ENCODE measurements at places on chromosomes 2 and 18.
A peak's percentile ranks its signal among the peaks of the same experiment; 100 is the strongest.

- DNase-seq = peak; percentile 47
Observed at GRCh38 chr2:43519643-43520221, 76.1 kb downstream of the THADA start.

DNA sequence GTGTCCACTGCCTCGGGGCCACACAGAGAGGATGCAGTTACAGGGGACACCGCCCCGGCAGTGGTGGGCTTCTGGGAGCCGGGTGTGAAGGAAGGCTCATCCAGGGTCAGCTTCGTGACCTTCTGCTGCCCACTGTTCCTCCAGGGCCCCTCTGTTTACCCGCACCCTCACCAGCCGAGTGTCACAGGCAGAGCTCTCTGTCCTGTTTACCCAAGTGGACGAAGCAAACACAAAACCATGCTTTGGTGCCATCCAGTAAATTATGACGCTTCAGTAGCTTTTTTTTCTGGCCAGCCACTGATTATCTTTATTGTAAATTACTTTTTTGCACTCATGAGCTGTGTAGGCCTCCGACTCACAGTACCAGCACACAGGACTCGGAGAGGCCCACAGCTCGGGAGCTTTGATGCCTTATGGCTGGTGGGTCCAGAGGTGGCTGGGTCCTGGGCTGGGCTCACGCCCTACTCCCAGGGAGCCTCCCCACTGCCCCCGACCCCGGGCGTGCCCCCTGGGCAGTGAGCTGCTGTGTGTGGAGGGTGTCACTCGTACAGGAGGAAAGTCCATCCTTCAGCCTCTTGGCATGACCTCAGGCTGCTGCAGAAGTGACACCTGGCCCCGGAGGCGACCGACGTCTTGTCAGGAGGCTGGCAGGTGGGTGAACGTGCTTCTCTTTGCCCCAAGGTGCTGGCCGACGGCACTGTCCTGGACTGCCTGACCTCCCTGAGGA is 9.8 kb downstream of the D2HGDH start:
- no peak for DNase-seq

DNA sequence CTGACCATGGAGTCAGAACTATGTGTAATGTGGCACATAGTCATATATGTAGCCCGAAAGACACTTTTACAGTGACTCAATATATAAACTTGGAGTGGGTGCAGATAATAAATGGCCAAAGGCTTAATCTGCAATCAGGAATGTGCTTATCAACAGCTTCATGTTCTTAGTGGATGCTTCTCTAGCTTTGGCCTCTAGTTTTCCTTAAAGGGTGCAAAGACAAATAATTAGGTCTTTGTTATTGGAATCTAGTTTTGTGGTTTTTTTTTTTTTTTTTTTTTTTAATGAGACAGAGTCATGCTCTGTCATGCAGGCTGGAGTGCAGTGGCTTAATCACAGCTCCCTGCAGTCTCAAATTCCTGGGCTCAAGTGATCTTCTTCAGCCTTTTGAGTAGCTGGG is 625.6 kb downstream of the EPHA4 start:
- no peak for DNase-seq

DNA sequence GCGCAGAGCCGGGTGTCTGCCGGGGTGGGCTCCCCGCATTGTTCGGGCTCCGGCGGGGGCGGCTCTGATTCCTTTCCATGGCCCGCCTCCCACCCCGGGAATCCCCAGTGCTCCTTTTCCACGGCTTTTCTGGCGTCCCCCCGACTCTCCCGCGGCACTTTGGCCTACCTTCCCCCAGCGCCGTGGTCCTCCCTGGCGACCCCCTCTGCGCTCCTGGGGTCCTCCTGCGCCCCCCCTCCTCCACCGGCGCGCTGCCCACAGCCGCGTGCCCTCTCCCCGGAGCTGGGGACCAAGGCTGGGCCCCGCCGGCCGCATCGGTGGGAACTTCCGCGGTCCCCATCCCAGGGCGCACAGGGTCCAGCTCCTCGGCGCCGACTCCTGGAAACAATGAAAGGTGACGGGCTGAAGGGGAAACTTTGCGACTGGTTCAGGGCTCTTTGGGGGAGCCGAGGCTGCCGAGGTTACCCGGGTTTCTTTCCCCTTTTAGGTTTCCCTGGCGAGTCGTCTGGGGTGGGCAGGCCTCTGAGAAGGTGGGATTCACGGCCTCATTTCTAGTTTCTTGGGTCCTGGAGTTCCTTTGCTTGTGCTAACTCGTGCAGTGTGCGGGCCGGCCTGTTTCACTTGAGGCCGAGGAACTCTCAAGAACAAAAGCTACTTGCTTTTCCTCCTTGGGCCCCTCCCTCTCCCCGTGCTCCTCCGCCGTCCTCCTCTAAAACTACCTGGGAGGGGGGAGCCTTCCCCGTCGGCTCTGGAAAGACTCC is 2.2 kb downstream of the TGIF1 start:
- DNase-seq = peak; percentile 64

DNA sequence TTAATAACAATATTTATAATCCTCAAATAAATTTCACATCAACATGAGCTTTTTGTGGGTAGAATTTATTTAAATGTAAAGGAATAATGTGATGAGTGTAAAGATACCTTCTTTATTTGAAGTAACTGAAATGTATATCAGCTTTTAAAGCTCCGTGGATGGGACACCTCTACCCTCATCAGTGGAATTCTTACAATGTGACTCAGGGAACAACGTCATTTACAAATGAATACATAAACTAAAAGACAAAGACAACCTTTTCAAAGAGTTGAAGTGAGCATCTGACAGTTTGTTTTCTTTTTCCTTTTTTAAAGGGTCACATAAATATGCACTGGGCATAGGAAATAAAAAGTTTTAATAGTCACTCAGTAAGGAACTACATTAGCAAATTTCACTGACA is 1127.0 kb upstream of the CRIM1 start:
- DNase-seq = no peak

- DNase-seq = no peak
Observed at GRCh38 chr2:30358351-30358750, 88.7 kb upstream of the LCLAT1 start.

DNA sequence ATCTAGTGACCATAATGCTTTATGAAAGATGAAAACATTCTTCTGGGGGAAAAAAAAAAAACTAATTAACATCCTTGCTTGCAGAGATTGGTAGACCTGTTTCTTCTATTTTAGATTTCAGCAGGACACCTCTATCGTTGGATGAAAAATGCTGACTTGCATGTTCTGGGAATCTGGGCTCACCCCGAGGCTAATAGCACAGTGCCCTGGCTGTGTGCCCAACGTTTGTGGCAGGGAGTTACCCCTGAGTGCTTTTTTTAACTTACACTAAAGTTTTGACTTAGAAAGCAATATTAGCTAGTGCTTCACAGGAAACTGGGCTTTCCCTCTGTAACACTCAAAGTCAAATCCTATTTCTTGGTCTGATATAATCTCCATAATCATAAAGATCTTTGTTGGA is 233.2 kb downstream of the SLC8A1 start:
- peak; percentile 14 for DNase-seq

- DNase-seq = no peak
Observed at GRCh38 chr2:3839476-3839875, 136.1 kb downstream of the DCDC2C start.

DNA sequence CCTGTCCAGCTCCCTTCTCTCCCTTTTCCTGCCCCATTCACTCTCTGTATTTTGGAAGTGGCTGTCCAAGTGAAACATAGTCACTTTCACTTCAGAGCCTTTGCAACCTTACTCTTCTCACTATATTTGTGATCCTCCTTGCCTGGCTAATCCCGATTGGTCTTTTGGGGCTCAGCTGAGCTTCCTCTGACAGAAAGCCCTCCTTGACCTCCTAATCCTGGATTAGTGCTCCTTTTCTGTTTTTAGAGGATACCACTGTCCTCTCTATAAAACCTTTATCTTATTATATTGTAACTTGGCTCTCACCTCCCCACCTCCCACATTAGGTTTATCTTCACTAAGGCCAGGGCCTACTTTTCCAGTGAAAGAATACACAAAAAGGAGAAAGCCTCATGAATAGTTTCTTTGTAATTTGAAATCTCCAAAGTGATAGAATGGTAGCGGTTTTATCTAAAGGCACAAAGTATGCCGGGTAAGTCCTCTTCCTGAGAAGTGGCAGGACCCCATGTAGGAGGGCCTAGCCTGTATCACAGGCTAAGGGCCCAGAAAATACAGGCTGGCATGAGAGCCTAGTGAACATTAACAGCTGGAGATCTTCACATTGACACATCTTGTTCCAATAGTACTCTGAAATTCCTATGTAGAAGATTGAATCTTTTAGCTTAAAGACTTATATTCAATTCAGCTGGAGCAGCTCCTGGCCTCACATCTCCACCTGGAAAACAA is 83.1 kb upstream of the GAREM1 start:
- no peak for DNase-seq

- no peak for DNase-seq
Observed at GRCh38 chr2:240578488-240578887, 8.0 kb upstream of the CAPN10 start.

GRCh38 chr2:204049635-204050034 is 113.1 kb downstream of the ICOS start:
- DNase-seq = peak; percentile 56

DNA sequence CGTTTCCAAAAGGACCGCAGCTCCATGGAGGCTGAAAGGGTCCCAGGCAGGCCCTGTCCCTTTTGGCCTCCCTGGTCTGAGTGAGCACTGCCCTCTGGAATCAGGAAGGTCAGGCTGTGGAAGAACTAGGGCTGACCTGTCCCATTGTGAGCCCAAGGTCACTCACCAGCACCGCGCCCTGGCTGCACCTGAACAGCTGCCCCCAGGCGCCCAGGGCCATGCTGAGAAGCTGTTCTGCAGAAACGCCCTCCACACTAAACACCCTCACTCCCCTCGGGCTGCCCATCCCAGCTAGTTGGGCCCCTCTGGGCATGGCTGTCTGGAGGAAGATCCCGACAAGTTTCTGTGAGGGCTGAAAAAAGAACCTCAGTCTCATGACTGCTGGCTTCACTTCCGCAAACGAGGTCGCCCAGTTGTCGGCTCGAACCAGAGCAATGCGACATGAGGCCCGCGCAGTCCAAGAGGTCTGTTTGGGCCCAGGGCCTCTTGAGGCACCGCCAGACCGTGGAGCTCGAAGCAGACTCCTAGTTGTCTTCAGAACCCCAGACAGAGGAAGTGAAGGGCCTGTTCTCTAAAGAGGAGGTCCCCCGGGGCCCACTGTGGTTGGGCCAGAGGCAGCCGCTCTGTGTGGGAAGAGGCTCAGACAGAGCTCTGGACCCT is 64.4 kb downstream of the INPP5D start:
- no peak for DNase-seq

- DNase-seq = peak; percentile 78
Observed at GRCh38 chr2:168757223-168757622, 45.2 kb upstream of the NOSTRIN start.

- DNase-seq = no peak
Observed at GRCh38 chr2:101828673-101829334, 131.3 kb downstream of the MAP4K4 start.

DNA sequence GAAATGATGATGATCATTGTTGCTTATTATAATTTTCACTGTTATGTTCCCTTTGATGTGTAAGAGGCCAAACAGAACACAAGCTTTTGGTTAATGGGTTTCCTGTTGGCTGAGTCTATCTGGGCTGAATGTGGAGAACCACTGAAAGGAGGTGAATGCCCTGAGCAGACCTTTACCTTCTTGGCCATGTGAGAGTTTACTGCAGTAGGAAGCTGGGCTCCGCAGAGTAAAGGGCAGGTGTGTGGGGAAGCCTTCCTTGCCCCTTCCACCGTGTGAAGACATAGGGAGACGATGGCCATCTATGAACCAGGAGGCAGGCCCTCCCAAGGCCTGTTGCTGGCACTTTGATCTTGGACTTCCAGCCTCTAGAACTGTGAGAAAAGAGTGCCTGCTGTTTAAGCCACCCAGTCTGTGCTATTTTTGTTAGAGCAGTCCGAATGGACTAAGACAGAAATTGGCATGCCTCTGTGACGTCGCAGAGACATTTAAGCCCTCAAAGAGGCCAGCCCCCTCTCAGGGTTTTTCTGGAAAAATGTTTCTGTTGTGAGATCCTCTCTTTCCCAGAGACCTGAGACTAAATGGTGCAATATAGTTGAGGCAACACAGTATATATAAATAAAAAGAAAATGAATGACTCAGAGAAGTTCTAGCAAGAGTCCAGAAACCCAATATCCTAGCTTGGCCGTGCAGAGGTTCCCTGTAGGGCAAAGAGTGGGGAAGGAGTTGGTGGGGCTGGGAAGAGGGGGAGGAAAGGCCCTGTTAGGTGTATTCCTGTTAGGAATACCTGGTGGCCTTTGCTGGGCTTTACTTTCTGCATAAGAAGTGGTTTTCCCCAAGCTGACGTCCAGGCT is 121.9 kb upstream of the LGALSL start:
- DNase-seq = no peak

GRCh38 chr2:27762951-27763906 is 8.3 kb upstream of the MRPL33 start:
- no peak for DNase-seq

DNA sequence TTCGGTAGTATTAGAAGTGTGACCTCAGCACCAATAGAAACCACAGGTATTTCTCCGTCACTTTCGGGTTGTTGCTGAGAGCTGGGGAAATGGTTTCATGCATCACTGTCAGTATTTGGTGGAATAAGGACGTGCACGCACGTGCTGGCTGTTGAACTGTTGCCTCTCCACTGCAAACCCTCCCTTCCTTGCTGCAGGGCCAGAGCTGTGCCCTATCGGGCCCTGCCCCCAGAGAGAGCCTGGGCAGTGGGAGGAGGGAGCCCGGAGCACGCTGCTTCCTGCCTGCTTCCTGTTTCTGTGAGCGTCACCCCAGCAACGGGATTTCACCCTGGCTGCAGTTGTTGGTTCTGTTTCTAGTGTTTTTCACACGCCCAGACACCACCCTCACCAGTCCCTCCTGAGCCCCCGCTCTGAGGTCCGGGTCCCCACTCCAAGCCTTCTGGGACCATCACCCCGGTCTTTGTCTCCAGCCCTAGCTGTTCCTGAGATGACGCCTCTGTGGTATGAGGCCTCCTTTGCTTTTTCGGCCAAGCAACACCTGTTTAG is 47.4 kb downstream of the LRRFIP1 start:
- peak; percentile 95 for DNase-seq

GRCh38 chr2:71101656-71102055 is 28.4 kb downstream of the MCEE start:
- peak; percentile 9 for DNase-seq

GRCh38 chr2:217899231-217900009 is 103.4 kb downstream of the TNS1 start:
- peak; percentile 44 for DNase-seq

DNA sequence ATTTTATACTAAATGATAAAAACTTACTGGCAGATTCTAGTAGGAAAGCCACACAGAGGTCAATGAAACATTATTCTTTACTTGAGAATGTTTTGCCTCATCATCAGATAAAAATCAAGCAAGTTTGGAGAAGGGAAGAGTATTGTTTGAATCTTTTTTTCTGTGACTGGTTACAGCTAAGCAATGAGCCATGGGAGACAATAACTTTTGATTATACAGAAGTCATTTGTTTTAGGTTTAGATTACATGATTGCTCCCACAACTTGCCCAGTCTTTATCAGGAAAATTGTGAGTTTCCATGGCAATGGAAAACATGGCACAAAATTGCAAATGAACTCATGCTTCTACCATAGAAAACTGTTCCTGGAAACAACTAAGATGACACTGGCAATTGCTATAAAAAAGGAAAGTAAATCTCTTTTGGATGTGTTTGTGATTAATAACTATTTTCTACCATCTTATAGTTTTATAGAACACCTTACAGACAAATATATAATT is 476.8 kb downstream of the MBD2 start:
- no peak for DNase-seq

- DNase-seq = no peak
Observed at GRCh38 chr2:12742891-12743290, 26.2 kb downstream of the TRIB2 start.
